Stimulated activated CD4-positive, alpha-beta T cell treated with anti-CD3 and anti-CD28 coated beads, Interleukin-4, amount 100 ng/mL, for 1 hour (primary cell): ENCODE measurements at places on chromosomes 5 and 9.
A peak's percentile ranks its signal among the peaks of the same experiment; 100 is the strongest.

DNA sequence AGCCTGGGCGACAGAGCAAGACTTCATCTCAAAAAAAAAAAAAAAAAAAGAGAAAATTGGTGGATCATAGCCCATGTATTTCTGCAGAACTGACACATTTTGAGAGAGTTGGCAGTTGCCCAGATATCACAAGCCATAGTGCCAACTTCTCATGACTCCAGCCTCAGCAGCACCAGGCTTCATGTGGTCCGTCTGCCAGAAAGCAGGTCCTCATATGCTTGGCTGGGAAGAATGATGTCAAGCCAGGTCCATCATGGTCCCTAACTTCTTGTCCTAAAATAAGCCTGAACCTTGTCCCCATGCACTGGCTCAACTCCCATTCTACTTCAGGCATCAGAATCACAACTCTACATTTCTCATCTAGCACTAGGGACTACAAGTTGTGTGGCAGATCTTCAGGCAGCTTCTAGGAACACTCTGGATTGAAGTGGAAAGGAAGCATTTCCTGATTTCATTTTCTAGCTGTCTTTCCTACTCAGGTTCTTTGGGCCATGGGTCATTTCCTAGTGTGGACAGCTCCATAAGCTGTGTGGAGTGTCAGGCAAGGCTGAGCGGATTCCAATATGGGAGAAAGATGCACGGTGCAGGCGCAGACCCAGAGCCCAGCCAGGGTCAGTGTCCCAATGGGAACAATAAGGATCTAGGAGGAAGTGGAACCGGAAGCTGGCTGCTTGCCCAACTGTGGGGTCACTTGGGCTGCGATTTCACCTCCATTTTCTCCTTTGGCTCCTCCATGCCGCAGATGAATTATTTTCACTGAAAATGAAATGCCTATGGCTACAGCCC lies 90.1 kb downstream of the LMNB1 start:
- DNase-seq = no peak

DNA sequence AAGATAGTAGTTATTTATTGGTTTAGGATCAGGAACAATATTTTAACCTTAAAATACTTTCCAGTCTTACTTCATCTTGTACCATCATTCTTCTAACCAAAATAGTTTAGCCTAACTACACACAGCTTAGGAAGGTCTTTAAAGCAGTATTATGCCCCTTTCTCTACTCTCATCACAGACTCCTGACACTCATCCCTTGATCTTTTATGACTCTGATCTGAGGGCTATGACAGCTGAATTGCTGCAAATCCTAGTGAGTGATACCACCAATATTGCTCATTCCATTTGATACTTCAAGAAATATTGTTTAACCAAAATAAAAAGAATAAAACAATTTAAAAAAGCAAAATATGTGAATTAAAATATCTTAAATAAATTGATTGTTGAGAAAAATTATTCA lies 746.6 kb upstream of the ACO1 start:
- no peak for DNase-seq

GRCh38 chr9:3480353-3480655 lies 45.5 kb downstream of the RFX3 start:
- DNase-seq = no peak

GRCh38 chr9:99441829-99442228 lies 219.7 kb downstream of the SEC61B start:
- no peak for DNase-seq

GRCh38 chr9:133286523-133286922 lies 11.5 kb upstream of the ABO start:
- no peak for DNase-seq

DNA sequence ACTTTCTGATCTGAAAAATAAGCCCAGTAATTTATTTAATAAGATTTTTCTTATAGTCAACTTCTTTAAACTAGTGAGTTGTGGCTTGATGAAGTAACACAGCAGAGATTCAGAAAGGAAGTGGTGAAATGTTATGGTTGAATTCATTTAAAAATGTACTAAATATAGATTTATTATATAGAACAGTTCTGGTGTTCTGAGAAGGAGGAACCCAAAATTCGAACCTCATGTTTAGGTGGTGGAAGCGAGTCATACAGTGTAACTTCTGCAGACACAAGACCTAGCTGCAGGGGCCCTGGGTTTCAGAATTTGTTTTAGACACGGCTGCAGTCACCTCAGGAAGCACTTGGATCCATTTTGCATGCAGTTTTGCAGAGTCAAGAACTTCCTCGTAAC lies 188.2 kb downstream of the TRIO start:
- no peak for DNase-seq

DNA sequence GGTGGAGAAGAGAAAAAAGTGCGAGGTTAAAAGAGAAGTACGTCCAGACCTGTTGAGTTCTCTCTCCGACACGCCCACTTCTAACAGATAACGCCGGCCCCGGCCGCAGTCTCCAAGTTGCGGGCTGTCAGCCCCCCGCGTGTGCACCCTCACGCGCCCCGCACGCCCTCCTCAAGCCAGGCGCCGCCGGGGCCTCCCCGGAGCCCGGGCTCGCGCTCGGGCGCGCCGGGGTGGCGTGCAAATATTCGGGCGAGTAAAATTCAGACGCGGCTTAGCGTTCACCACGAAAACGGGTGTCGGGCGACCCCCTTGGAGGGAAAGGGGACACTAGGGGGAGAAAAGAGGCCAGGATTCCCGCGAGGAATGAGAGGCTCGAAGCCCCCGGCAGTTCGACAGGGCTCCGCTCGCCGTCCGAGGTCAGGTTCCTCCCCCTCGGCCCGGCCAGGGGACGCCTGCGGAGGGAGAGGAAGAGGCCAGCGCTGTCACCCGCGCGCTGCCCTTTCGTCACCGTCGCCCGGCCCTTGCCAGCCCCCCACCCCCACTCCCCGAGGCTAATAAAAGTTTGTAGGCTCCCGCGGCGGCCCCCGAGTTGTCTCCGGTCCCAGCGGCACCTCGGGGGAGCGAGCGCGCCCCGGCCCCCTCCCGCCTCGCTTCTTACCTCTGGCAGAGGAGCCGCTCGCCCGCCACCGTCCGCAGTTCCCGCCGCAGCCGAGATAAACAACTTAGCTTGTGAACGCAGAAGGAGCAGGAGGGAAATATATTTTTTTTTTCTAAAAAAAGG lies 743 bp downstream of the NR3C1 start:
- DNase-seq = peak; percentile 55

DNA sequence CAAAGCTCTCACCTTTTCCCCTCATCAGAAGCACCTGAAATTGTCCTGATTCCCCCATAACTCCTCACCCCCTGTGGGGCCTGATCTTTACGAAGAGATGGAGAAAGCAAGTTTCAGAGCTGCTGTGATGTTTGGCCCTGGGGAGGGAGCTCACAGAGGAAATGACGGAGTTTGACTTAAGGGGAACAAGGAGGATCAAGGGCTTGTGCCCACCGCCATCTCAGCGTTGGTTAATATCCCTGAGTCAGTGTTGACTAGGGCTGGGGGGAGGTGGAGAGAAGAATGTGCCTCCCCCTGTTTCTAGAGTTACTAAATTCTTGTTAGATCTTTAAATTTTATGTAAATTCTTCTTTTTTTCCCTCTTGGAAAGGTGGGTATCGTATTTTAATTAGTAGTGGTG lies 27.8 kb downstream of the FGF18 start:
- no peak for DNase-seq

GRCh38 chr5:67222243-67223025 lies 25.8 kb upstream of the CD180 start:
- no peak for DNase-seq

GRCh38 chr5:153429761-153430380 lies 60.6 kb upstream of the GRIA1 start:
- DNase-seq = no peak

GRCh38 chr5:150428106-150428876 lies 15.6 kb upstream of the CD74 start:
- DNase-seq = no peak

GRCh38 chr5:94693043-94693822 lies 74.8 kb downstream of the SLF1 start:
- DNase-seq = no peak
